NCI-H1092 (cell line): ENCODE measurements at places on chromosomes 1 and 21.

DNA sequence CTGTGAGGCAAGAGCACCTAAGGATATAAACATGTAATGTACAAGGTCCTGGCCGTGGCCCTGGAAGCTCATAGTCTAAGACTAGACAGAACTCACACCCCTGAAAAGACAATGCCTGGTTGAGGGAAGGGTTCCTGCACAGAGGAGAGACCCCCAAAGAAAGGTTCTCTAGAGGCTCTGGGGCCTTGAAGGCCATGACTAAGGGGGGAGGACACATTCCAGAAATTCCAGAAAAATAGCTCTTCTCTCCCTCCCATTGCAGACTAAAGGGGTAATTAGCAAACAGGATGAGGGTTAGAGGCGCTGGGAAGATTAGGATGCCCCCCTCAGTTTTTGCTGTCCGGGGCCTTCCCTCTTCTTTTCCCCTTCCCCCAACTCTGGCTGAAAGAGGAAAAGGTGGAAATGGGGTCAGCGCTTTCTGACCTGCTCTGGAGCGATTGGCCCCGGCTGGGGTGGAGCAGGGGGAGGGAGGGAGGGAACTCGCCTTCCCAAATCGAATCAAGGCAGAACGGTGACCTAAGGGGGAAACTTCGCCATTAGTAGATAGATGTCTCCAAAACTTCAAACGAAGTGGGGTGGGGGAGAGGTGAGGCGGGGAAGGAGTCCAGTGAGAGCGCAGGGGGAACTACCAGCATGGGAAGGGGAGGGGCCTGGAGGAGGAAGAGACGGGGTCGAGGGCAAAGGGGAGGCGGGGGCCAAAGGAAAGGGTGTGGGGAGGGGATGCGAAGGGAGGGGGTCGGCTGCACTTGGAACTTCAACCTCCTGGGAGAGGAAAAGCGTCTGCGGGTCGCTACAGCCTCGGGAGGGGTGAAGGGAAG lies 11.8 kb downstream of the PAX7 start:
- no peak for DNase-seq

DNA sequence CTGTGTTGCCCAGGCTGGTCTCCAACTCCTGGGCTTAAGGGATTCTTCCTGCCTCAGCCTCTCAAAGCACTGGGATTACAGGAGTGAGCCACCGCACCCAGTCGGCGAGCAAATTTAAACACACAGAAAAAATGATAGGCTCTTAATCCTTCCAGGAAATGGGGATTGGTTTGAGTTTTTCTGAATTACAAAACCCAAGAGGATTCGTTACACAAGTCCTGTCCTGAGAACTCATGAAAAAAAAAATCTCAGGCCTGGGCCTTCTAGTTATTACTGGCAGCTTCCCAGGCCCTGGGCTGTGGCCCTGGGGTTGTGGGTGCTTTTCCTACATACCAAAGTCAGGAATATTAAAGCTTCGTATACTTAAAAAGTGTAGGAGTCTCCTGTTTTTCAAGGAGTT lies 6.3 kb upstream of the IFNGR2 start:
- no peak for DNase-seq

GRCh38 chr1:86018283-86018923 lies 138.2 kb downstream of the COL24A1 start:
- peak; percentile 5 for DNase-seq

GRCh38 chr1:152022474-152022873 lies 14.3 kb downstream of the S100A11 start:
- no peak for DNase-seq

GRCh38 chr1:26498894-26499293 lies 26.7 kb downstream of the HMGN2 start:
- no peak for DNase-seq

- DNase-seq = no peak
Observed at GRCh38 chr1:150696590-150696989, 364 bp downstream of the GOLPH3L start.

- peak; percentile 80 for DNase-seq
Observed at GRCh38 chr21:35563885-35564451, 496.4 kb downstream of the SETD4 start.

DNA sequence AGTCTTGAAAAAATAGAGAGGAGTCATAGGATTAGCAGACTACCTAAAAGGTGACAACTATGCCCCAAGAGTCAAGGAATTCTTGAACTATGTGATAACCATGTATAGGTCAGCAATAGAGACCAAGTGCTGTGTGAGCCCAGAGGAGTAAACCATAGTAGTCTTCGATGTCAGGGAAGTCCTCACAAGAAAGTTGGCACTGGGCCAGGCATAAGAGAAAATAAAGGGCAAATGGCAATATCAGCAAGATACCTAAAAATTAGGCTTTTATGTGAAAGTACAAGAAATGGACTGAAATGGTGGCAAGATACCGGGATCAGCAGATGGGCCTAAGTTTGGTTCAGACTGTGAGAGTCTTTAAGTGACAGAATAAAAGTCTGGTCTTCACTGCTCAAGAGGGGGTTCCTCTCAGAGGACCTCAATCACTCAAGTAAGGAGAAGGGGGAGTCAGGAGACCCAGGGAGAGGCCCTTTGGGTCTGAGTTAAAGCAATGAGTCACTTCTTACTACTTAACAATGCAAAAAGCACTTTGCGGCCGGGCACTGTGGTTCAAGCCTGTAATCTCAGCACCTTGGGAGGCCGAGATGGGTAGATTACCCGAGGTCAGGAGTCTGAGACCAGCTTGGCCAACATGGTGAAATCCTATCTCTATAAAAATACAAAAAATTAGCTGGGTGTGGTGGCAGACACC lies 95.0 kb downstream of the TEX35 start:
- DNase-seq = no peak

DNA sequence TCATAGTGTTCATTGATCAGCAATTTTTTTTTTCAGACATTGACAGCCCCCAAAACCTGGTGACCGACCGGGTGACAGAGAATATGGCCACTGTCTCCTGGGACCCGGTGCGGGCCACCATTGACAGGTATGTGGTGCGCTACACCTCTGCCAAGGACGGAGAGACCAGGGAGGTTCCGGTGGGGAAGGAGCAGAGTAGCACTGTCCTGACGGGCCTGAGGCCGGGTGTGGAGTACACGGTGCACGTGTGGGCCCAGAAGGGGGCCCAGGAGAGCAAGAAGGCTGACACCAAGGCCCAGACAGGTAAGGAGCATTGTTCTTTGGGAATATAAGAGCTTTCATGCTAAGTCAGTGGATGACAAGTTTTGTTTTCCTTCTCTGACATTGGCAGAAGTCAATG lies 49.3 kb downstream of the TNN start:
- no peak for DNase-seq

DNA sequence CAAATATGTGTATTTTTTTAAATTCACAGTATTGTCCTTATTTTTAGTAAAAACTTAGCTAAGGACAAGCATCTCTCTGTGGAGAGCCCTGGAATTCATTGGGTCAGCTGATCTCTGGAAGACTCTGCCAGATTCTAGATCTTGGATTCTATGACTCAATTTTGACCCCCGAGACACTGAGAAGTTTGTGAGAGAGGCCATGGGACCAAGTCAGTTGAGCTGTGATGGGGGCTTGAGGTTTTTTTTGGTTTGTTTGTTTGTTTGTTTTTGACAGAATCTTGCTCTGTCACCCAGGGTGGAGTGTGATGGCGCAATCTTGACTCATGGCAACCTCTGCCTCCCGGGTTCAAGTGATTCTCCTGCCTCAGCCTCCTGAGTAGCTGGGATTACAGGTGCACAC lies 13.5 kb downstream of the SHISA4 start:
- no peak for DNase-seq

GRCh38 chr21:42652527-42653230 lies 742 bp upstream of the PDE9A start:
- no peak for DNase-seq

DNA sequence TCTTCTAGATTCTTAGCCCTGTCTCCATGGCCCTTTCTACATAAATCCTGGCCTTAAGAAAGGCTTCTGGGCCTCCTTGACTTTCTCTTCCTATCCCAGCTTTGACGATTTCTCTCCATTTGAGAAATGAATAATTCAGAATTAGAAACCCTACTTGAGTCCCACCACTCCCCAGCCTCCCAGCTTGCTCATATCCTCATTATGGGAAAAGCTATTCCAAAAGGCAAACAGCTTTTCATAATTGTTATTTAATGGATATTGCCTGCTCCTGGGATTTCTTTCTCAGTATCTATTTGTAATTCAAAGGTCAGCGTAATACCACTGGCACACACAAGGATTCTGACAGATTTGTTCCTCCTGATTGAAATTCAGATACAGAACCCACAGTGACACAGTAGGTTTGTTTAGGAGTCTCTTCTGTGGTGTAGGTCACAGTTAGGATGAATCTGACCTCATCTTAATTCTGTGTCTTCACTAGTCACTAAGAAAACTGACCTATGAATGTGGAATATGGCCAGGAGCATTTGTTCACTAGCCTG lies 121.3 kb downstream of the GRIK1 start:
- no peak for DNase-seq

- no peak for DNase-seq
Observed at GRCh38 chr1:20187813-20188454, 1.6 kb upstream of the PLA2G2C start.

GRCh38 chr1:9793291-9793690 lies 30.5 kb downstream of the CLSTN1 start:
- DNase-seq = no peak

GRCh38 chr1:221487781-221488524 lies 253.9 kb downstream of the DUSP10 start:
- DNase-seq = no peak

DNA sequence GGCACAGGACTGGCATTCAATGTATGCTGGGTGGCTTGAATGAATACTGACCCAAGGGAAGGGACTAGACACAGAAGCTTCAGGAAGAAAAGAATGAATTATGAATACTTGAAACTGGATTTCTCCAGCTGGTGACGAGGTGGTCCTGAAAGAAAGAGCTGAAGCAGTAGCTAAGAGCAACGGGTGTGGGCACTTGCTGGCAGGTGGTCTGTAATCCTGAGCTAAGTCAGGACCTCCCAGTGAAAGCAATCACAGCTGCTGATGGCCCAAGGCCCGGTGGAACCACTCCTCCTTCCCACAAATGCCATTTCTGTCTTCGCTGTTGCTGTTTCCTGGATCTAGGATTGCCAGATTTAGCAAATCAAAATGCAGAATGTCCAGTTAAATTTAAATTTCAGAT lies 47.0 kb downstream of the NEK2 start:
- DNase-seq = no peak

DNA sequence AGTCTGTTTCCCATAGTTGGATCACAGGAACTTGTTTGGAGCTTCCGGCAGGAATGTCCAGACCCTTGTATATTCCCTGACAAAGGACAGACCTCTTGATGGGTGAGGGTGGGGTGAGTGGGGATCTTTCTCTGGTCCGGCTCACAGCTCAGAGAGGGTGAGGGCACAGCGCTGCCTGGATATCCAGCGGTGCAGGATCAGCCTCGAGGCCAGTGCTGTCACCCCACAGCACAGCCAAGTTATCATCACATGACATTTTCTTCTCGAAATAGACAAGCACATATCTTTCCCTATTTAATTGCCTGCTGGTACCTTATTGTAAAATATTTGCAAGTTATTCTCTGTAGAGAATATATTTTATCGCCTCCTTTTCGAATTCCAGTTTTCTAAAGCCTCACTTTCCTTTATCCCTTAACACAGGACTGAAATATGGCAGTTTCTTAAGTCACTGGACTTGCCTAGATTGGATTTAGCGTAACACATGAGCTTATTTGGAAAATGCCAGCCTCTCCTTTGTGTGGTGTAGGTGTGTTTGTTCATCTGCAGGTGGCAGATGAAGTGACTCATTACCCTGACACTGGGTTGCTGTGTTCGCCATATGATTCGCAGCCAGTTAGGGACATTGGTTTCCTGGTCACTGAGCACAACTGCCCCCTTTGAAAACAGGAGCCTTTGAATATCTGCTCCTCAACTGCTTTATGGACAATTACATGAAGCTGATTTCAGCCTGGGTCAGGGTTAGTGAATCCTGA lies 21.4 kb downstream of the CLIC6 start:
- DNase-seq = peak; percentile 79

- DNase-seq = no peak
Observed at GRCh38 chr1:154913273-154913672, 23.2 kb downstream of the PMVK start.

- no peak for DNase-seq
Observed at GRCh38 chr1:15952317-15953258, 23.3 kb downstream of the ZBTB17 start.

GRCh38 chr1:84272401-84272800 lies 29.1 kb upstream of the SAMD13 start:
- no peak for DNase-seq

DNA sequence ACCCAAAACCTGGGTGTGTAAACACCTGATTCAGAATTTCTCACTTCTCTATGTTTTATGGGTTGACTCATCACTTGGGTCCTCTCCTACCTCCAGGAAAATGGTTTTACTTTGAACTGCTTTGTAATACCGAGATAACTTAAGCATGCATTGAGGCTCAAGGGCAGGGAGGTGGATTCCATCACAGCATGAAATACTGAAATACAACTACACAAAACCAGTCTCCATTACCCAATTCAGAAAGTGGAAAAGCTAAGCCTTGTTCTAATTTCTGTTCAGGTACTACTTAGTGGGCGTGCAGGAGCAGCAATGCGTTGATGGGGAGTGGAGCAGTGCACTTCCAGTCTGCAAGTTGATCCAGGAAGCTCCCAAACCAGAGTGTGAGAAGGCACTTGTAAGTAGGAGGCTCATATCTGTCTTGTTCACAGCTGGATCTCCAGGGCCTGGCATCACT lies 6.1 kb upstream of the C4BPA start:
- DNase-seq = no peak

DNA sequence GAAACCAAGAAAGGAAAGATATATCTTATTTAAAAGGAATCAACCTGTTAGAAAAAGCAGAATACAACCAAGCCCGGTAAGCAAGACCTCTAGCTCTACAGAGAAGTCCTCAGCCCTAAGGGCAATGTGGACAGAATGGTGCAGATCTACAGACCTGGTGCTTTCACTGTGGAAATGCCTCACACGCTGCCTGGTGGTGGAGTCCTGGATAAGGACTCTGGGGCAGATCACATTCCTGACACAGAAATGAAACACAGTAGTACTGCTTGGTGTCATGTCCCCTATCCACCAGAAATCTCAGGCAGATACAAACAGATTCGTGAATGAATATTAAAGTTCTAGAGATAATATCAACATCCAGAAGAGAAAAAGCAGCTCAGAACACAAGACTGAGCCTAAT lies 6.8 kb downstream of the CNN3 start:
- no peak for DNase-seq

GRCh38 chr1:108708691-108709660 lies 3.7 kb upstream of the FNDC7 start:
- no peak for DNase-seq

DNA sequence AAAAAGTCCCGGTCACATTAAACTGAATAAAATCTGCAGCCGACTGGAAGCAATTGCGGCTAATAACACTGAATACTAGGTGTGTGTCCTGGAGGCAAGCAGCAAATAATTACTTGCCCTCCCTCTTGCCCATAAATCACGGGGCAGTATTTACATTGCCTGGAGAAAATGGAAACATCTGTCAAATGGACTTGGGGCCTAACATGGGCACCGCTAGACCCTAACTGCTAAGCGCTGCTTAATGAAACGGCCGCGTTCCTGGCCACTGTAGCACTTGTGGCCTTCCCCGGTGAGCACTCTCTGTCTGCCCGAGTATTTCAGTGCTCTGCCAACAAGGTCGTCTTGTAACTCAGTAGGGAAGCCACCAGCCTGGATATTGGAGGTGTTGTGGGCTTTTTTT lies 23.9 kb upstream of the KNCN start:
- no peak for DNase-seq
